ENCODE measurements at places on chromosomes 12 and 14.
A peak's percentile ranks its signal among the peaks of the same experiment; 100 is the strongest.

DNA sequence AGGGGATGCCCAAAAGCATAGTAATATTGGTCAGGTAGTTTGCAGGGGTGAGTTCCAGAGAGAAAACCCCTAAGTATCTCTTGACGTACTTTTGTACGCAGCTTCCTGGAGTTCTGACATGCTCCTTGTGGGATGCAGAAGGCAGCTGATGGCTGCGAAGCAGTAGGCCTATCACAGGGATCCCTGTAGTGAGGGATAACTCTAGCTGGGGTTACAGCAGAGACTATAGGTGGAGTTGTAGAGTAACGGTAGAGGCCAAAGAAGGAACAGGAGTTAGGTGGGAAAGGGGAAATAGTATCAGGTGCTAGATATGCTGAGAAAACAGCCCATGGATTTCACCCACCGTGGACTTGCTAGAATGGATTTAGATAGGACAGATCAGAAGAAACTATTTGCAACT is 37.3 kb downstream of the MGST1 start:
- no peak for DNase-seq

DNA sequence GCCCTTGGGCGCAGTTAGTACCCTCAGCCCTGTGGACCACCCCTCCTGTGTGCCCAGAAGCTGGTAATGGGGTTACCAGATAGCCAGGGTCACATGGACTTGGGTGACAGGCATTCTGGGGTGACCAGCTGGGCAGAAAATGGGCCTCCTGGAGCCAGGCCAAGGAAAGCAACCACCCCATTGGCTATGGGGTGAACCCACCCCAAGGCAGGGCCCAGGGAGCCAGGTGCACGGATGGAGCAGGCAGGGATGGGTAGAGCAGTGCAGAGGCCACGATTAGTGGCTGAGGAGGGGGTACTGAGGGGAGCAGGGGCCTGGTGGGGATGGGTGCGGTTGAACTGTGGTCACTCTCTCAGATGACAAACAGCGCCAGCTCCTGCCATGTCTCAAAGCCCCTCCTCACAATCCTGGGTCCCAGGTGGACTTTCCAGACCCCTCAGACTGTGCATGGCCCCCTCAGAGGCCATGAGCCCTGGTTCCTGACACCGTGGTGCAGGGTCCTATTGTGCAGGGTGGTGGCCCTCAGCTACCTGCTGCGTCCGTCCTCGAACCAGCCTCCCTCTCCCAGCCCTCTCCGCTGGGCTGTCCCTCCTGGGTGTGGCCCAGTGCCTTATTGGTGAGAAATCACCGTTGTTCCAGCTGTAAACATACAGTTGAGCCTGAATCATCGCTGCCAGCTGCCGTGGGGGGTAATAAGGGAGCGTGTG is 23.4 kb upstream of the BEGAIN start:
- no peak for DNase-seq

DNA sequence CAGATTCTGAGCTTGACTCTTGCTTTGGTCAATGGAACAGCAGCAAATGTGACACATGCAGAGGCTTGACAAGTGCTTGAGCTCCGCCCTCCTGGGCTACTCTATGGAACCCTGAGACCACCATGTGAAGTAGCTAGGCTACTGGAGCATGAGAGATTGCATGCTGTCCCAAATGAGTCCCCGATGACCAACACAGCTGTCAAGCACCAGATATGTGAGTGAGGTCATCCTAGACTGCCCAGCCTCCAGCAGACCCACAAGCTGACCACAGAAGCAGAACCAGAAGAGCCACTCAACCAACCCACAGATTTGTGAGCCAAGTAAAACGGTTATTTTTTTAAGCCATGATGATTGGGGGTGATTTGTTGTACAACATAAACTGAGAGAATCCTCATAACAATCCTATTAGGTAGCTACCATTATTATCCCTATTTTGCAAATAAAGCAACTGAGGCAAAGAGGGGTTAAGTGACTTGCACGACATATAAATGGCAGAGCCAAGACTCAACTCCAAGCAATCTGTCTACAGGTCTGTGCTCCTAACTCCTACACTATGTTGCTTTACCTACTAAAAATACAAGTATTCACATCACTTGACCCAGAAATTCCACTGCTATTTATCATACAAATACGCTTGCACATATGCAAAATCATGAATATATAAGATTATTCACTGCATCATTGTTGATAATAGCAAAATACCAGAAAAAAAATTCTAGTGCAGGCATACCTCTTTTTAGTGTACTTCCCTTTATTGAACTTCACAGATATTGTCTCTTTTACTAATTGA is 136.2 kb downstream of the NDUFA12 start:
- DNase-seq, result peak; percentile 51

DNA sequence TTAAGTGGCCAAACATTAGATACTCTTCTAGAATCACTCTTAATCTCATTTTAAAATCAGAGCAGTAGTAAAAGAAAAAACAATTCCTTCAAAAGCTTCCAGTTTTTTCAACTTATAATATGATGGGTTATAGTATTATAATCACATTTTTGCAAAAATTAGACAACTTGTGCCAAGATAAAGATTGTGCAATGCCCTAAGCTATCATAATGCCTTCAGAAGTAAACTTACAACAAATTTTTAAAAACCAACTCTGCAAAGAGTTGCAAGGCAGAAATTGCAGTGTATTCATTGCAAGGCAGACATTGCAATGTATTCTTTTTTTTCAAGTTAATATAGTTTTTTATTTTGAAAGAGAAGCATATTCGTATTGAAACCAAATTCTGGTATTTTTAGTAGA is 47.2 kb upstream of the KITLG start:
- no peak for DNase-seq

Data from inflammatory macrophage (primary cell).